Activated CD4-positive, alpha-beta memory T cell treated with anti-CD3 and anti-CD28 coated beads for 36 hours (primary cell): ENCODE measurements at places on chromosomes 6 and 20.
A peak's percentile ranks its signal among the peaks of the same experiment; 100 is the strongest.

DNA sequence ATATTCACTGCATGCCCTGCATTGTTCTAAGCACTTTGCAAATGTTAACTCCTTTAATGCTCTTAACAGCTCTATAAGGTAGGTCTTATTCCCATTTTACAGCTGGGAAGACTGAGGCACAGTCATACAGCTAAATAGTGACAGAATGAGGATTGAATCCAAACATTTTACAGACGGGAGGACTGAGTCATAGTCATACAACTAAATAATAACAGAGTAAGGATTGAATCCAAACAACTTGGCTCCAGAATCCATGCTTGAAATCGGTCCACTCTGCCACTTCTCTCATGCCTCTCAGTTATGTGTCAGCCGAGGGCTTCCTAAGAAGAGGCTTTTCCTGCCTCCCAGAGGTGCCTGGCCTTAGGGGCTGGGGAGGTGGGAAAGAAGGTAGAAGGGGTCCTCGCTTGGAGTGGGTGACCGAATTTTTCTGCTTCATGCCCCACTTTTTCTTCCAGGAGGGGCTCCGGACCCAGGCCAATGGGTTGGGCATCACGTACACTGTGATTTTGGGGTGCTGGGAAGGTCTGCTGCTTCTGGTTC lies 137.4 kb upstream of the RNF24 start:
- DNase-seq = no peak

DNA sequence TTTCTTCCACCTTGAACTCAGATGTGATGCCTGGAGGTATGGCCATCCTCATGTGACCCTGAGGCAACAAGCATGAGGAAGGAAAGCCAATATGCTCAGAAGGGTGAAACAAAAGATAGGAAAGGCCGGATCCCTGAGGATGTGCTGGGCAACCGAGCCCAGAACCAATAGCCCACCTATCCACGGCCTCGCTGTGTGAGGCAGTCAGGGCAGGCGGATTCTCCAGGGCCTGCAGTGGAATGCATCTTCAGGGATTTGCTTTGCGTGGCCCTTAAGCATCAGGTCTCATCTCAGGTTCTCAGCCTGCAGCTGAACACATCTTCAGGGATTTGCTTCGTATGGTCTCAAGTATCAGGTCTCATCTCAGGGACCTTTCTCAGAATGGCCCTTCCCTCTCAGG lies 139.8 kb downstream of the ANKRD60 start:
- no peak for DNase-seq

DNA sequence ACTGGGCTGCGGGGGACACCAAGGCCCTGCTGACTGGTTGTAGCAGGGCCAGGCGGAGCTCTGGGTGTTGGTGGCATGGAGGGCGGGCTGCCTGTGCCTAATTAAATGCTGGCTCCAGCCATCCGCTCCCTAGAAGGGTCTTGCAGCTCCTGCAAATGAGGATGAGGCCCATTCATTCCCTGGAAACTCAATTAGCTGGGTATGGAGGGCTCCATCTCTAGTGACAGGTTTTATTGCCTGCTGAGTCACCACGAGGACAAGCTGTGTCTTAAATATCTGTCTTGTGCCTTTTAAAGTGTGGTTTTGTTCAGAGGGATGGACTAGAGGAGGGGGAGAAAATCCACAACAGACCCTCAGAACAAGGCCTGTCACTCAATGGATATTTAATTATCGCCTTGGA lies 60.9 kb downstream of the SULF2 start:
- no peak for DNase-seq

DNA sequence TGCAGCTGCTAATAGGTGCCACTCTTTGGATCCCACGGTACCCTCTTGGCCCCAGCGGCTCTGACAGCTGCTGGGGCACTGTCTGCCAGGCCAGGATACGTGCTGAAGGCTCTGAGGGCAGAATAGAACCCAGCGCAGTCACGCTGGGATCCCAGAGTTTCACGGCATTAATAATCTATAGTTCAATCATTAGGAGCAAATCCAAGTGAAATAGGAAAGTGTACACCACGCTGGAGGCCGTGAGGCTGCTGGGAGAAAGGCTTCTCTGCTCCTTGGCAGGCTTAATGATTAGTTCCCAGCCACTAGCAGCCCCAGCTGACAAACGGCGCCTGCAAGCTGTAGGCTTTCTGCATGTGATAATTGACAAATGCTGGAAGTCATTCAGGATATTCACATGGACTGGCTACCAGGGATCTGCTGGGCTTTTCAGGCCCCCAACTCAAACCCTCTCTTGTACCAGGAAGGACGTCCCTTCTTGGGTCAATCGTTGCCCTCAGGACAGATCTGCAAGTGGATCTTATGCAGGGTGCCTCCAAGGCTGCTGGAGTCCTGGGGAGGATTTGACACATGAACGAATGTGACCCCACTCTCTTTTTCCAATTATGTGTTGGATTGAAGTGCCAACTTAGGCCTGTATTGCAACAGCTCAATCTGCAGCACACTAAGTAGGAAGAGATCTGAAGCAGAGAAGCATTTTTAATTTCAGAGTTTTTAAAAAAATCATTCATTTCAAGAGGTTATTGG lies 50.1 kb upstream of the INSM1 start:
- no peak for DNase-seq

- DNase-seq = no peak
Observed at GRCh38 chr6:12173661-12174060, 116.5 kb upstream of the EDN1 start.

- DNase-seq = no peak
Observed at GRCh38 chr6:169271158-169271876, 17.7 kb upstream of the THBS2 start.

DNA sequence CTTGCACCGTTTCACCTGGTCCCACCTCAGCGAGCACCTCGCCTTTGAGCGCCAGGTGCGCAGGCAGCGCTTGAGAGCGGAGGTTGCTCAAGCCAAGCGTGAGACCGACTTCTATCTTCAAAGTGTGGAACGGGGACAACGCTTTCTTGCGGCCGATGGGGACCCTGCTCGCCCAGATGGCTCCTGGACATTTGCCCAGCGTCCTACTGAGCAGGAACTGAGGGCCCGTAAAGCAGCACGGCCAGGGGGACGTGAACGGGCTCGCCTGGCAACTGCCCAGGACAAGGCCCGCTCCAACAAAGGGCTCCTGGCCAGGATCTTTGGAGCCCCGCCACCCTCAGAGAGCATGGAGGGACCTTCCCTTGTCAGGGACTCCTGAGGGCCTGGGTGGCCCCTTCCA lies 1.5 kb downstream of the ABT1 start:
- no peak for DNase-seq

- no peak for DNase-seq
Observed at GRCh38 chr20:40265825-40266533, 423.1 kb downstream of the MAFB start.

- DNase-seq = no peak
Observed at GRCh38 chr6:101167638-101168037, 225.9 kb upstream of the GRIK2 start.

- peak; percentile 10 for DNase-seq
Observed at GRCh38 chr6:170210026-170210390, 80.9 kb downstream of the DLL1 start.

DNA sequence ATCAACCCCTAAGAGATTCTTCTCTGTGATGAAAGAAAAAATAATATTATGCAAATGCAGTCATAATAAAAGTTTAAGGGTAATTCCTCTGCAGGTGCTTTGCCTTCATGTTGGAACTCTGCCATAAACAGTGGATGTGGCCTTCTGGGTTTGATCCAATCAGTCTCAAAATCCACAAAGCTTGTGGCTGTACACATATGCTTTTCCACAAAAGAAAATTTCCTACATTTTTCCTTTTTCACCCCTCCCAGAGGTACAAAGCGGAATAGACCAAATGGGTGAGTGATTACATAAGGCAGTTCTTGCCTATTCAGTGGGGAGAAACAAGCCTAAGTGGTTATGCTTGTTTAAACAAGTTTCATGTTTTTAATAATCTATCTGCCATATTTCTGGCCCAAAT lies 16.7 kb downstream of the CALHM5 start:
- DNase-seq = no peak
